ENCODE measurements at places on chromosomes 7 and 10.
A peak's percentile ranks its signal among the peaks of the same experiment; 100 is the strongest.

- DNase-seq: no peak
These were observed 96.0 kb downstream of the NOD1 start for GRCh38 chr7:30382607-30383006.

DNA sequence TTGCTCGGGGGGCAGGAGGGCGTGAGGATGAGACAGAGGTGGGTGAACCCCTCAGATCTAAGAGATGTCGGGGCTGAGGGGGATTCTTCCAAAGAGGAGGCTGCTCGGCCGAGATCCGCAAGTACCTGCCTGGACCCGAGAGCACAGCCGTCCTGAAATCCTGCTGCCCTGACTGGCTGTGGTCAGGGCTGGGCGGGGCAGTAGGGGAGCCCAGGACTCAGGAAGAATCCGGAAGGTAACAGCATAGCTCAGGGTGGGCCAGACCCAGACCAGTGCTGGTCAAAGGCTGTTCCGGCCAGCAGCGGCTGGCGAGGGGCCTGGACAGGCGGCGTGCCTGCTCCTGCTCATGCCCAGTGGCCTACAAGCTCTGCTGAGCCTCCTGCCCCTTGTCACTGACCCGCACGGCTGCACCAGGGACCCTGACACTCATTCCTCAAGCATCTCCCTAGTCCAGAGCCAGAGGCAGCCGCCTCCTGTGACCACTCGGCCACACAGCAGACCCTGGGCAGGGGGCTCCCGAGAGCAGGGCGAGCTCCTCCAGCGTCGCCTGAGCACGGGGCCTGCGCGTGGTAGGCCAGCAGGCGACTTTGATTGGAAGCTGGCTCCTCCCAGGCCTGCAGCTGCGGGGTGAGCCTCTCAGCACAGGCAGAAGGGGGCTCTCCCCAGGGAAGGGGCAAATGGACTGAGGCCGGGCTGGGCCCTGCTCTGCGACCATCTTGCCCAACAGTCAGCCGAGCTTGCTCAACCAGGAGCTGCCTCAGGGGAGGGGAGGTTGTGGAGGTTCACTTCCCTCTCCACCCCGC, 3.1 kb upstream of the ADAP1 start:
- DNase-seq: peak; percentile 71

DNA sequence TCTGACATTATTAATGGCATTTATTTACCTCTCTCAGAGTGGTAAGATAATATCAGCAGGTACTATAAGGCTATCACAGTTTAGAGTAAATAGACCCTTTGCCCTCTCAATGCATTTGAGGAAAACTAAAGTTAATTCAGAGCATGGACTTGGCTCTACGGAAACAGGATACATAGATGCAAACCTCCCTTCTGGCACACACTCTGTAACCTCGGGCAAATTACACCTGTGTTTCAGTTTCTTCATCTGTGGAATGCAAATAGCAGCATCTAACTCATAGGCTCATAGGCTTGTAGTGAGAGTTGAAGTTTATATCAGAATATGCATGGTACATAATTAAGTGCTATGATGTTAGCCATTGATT, 5.6 kb downstream of the RAPGEF5 start:
- DNase-seq: peak; percentile 52

DNA sequence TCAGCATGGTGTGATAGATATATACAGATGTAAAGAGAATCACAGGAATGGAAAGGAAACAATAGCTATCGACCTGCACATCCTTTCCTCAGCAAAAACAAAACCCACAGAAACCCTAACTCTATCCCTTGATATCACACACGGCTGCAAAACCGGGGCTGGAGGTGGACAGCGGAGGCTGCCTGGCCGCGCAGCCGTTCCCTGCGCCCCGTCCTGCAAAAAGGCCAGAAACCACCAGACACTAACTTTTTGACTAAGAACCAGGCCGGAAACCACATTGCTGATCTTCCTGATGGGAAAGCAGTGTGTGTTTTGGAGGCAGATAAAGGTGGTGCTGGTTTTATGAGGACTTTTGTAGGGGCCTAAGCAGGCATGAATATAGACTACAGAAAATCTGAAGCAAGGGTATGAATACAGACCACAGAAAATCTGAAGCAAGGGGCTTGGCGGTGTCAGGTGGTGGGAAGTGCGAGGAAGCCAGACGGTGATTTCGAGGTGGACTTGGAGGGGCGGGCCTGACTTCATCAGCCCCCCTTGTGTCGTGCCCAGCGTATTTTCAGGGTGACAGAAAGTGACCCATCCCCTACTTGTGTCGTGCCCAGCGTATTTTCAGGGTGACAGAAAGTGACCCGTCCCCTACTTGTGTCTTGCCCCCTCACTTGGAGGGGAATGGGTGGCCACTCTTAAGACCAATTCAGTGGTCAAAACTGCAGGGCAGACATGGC, 123.3 kb downstream of the WDR37 start:
- DNase-seq: no peak

- no peak for DNase-seq
These were observed 647.2 kb downstream of the GRM8 start for GRCh38 chr7:126605553-126605952.

GRCh38 chr10:10796774-10797415, 220.8 kb upstream of the CELF2 start:
- no peak for DNase-seq

GRCh38 chr7:153523320-153524015, 528.7 kb upstream of the DPP6 start:
- no peak for DNase-seq

DNA sequence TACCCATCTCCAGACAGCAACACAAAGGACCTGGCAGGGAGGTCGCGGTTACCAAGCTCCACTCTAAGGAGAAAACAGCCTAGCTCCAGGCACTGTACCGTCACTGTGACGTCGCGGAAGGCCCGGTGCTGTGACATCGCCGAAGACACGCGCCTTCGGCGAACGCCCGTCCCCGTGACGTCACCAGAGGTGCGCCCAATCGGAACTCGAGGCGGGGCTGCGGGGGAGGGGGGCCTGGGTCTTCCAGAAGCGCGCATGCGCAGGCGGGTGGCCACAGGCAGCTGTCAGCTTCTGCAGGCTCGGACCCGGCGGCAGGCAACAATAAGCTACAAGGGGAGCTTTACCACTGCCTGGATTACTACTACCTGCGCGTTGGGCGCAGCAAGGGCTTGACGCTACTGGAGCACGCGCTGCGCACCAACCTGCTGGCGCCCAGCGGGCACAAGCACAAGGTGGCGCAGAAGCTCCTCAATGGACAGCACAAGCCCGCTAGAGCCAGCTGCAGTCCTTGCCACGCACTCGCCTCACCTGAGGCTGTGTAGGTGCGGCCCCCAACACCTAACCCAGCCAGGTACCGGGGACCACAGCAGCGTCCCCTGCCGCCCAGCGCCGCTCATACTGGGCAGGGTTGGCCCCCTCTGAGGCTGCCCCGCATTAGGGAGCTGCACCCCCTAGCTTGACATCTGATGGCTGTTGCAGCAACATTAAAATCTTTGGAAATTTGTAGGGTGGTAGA, 208.4 kb downstream of the TPST1 start:
- peak; percentile 98 for DNase-seq

DNA sequence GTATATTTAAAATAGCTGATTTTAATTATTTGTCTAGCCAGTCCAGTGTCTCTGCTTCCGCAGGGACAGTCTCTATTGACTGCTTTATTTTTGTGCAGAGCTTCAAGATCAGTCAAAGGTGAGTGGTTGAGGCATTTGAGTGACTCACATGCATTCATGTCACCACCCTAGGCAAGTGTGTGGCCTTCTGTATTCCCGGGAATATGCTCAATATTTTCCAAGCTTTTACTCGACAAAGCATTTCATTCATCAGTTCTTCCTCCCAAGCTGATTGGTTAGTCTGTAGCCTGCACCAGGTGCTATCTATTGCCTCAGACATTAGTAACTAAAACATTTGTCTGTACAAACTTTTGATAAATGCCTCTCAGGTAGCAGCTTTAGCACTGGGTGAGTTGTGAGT, 471.5 kb upstream of the NRG3 start:
- DNase-seq: no peak

GRCh38 chr7:100221231-100221718, 1.5 kb downstream of the PVRIG start:
- DNase-seq: no peak

GRCh38 chr7:77202481-77202976, 2.9 kb upstream of the FGL2 start:
- no peak for DNase-seq

- DNase-seq: no peak
These were observed 59.5 kb downstream of the CCDC3 start for GRCh38 chr10:12941966-12942365.

DNA sequence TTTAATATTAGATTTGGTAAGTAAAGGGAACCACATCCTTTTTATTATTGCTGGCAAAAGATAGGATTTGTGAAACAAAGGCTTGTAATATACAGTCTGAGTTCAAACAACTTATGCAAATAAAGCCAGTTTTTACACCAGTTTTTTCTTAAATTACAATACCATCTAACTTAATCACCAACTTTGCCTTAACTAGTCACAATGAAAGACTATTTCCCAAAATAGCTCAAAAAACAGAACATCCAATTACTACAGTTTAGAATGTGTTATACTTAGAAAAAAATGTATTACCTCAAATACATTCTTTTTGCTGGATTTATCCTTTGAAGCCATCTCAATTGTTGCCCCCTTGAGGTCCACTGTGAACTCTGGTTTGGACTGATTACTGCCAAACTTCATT, 108.5 kb downstream of the ARHGAP12 start:
- DNase-seq: no peak

DNA sequence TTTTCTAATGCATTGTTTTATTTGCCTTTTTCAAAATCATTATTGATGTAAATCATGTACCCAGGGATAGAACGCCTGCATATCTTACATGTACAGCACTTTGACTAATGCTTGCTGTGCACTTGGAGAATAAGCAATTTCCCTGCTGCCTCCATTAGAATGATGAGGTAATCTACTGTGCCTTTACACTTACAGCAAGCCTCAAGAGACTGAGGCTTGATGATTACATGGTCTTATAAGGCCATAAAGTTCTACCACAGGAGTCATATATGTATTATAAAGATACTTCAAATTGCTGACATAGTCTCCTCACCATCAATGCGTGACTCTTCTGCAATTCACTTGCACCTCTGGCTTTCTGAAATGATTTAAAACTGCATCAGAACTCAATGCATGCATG, 328.6 kb upstream of the HGF start:
- DNase-seq: no peak

- no peak for DNase-seq
These were observed 430.8 kb downstream of the PLXNA4 start for GRCh38 chr7:132145466-132145865.

DNA sequence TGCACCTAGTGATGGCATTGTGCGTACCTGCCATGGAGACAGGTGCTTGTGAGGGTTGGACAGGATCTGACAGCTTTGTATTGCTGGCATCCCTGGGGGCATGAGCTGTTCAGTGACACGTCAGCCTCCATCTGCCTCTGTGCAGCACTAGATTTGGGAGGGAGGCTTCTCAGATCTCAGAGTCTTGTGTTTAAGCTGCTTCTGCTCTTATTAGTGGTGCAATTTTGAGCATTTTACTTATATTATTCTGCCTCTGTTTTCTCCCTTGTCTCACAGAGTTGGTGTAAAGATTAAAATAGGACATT, 5.1 kb downstream of the ARHGAP22 start:
- no peak for DNase-seq

GRCh38 chr10:102814453-102814871, 22.8 kb downstream of the CYP17A1 start:
- DNase-seq: peak; percentile 55

DNA sequence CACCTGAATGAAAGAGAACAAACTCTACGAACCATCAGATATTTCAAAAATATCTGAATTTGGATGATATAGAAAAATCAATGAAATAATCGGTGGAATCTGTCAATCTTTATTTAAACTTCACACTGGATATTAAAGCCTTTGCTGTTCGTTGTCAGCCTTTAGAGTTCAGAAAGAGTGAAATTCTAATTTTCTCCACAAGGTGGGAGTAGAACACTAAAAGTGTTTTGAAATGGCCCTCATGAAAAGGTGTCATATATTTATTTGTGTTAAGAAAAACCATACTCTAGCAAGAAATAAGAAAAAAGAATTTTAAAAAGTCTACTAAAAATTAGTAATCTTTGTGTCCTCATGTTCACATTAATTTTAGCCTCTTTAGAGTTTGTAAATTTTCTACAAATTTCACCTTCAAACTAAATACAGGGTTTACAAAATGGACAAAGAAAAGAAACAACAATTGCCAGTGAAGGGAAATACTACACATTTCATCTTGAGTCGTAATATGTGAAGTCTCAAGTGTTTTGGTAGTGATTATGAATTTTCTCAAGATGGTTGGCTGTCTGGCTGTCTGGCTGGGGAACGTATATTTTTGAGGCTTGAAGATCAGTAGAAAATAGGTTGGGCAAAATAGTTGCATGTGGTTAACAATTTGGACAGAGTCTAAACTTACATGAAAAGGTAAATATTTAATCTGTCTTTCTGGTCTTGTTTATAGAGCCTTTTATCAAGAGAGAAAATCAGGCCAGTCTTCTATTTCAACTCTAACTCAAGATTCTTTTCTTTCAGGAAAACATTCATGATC, 43.7 kb downstream of the DNAJB9 start:
- no peak for DNase-seq

- DNase-seq: peak; percentile 23
These were observed 244.3 kb downstream of the MTERF1 start for GRCh38 chr7:91636129-91636724.

DNA sequence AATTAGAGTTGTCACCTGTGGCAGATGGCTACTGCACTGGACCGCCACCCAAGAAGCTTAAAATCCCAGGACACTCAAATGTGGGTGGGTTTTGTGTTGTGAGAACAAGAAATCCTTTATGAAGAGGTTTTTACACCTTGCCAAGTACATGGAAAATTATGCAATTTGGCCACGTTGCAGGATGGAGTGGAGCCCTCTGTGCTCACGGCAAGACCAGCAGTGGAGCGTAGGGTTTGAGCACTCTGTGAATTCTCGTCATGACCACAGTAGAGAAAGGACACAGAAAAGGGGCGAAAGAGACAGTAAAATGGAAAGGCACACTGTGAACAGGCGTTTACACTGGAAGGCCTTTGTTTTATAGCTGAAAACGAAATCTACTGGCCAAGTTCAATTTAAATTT, 222.6 kb downstream of the ADARB2 start:
- DNase-seq: no peak

- no peak for DNase-seq
These were observed 99.0 kb upstream of the FZD1 start for GRCh38 chr7:91165006-91165845.

- DNase-seq: no peak
These were observed 9.9 kb downstream of the ZNF365 start for GRCh38 chr10:62384057-62384446.

GRCh38 chr7:30430276-30430675, 48.3 kb downstream of the NOD1 start:
- DNase-seq: no peak

- DNase-seq: no peak
These were observed 1.4 kb downstream of the HPS6 start for GRCh38 chr10:102066399-102067088.

GRCh38 chr10:24854256-24854655, 98.2 kb downstream of the PRTFDC1 start:
- no peak for DNase-seq

Data from HuH-7 (cell line).